Inflammatory macrophage treated with lipopolysaccharide for 1 hour (primary cell): ENCODE measurements at places on chromosomes 5 and 9.

- no peak for DNase-seq
Observed at GRCh38 chr9:87748881-87749280, 23.0 kb downstream of the CTSL start.

- no peak for DNase-seq
Observed at GRCh38 chr5:149019679-149020078, 43.2 kb downstream of the SH3TC2 start.

DNA sequence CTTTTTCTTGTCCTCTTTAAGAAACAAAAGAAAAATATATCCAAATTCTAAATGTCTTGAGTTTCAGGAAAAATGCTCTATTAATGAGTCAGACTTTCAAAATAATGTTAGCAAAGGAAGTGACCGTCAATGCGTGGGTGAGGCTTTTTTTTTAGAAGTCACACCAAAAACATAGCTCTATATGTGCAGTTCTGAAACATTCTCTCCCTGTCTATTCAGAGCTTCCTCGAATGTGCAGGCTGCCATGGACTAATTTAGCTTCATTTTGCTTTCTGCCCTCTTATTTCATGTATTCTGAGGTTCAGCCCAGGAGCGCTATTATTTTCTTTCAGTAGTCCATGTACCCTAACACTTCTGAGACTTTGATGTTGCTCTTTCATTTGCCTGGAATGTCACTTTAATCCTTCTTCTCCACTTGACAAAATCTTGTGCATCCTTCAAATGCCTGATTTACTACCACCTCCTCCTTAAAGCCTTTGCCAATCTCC lies 72.5 kb upstream of the RASA1 start:
- peak; percentile 81 for DNase-seq

DNA sequence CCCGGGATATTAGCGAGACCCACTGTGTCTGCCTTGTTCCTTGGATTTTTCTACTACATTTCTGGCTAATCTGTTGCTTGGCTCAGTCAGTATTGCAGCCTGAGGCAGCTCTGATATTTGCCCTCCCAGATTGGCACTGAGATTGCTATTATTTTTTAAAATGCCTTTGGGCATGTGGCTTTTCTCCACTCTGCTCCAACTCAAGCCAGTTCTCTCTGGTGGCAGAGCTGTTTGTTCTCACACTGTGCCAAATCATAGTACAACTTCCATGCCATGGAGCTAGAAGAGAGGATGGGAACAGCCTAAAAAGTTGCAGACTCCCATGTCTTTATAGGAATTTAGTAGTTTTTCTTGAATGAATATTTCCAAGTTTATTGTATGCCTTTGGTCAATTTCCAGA lies 155.9 kb upstream of the ATP10B start:
- DNase-seq: no peak

DNA sequence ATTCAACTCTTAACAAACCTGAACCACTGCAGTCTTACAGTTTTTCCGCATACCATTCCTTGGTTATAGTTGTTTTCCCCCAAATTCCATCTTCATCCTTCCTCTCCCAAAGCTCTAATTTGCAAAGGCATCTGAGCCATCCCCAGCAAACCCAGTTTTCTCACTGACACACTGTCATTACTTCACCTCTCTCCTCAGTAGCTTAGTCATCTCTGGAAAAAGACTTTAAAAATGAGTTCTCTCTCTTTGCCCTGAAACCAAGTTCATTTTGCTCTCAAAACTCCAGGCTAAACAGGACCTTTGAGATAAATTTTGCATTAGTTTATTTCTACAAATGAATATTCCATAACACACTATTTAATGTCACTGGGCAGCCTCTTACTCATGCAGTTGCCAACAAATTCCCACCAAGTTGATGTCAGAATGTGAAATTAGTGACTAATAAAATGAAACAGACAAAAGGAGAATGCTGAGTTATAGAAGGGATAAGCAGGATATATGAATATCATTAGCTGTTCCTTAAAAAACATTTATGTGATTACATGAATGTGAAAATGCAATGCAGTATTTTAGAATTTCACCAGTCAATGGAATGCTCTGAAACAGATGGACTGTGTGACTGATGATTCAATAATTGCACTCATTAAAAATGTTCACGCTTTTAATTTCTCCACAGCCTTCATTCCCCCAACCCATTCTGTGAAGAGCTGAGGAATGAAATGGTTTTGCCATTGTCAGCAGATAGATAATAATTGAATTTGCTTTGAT lies 107.4 kb upstream of the DMAC1 start:
- no peak for DNase-seq

DNA sequence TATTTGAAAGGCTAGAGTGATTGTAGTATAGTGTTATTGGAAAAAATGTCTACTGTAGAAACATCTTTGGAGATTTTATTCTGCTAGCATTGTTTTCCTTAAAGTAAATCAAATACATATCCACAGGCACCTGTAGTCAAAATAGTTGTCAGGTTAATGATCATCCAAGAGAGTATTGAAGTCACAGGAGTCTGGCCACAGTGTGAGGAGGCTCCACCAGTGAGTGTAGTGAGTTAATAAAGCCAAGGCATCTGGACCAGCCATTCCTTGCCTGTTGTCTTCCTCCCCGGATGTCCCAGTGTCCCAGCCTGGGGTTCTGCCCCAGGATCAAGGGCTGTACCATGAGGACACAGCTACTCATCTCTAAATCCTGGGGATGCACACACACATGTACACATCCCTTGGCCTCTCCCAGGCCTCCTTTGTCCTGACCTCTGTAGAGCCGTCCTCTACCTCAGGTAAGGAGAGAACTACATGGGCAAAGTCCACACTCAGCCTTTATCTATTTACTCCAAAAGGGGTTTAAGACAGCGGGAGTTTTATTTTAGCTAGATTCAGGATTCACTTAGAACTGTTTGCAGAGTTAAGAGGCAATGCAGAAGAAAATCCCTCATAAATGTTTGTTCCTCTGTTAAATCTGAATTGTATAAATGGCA lies 3.7 kb downstream of the PIK3R1 start:
- DNase-seq: no peak

GRCh38 chr5:150180241-150181026 lies 9.4 kb upstream of the SLC6A7 start:
- no peak for DNase-seq

GRCh38 chr9:96168882-96169281 lies 133.1 kb downstream of the HSD17B3 start:
- no peak for DNase-seq

- no peak for DNase-seq
Observed at GRCh38 chr9:123157221-123157620, 111.2 kb downstream of the STRBP start.

- no peak for DNase-seq
Observed at GRCh38 chr9:81132796-81133195, 556.6 kb downstream of the TLE1 start.

DNA sequence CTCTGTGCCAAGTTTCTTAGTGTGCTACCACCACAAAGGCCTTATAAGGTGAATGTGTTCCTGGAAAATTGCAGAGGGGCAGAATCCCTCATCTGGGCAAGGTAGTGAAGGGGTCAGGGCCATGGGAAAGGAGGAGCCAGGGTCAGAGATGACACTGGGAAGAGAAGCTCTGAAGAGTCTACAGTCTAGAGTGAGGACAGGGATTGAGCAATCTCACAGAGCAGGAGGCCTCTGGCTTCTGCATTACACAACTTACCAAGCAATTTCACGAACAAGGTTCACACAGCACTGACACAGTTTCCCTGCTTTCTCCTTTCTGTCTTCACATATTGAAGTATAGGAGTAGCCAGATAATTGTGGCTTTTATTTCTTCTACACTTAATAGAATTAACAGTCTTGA lies 24.5 kb upstream of the IDNK start:
- DNase-seq: peak; percentile 59

GRCh38 chr5:56543441-56544388 lies 271.6 kb upstream of the MAP3K1 start:
- DNase-seq: no peak

DNA sequence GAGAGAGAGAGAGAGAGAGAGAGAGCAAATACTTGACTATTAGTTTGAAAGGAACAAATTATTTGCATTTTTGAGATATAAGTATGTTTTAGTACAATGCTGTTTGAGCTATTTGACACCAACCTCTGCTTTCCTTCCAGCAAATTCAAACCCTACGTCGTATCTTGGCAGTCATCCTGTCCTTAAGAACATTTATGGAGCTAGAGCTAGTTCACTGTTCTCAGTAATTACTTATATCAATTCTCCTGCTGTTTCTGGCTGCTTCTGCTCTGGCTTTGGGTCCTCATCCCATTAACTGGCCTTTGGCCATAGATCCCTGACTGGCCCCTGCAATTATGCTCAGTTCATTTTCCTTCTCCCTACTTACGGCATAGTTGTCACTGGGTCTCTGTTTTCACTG lies 19.9 kb upstream of the ERAP2 start:
- no peak for DNase-seq

- no peak for DNase-seq
Observed at GRCh38 chr9:106486685-106487084, 376.3 kb upstream of the ZNF462 start.

DNA sequence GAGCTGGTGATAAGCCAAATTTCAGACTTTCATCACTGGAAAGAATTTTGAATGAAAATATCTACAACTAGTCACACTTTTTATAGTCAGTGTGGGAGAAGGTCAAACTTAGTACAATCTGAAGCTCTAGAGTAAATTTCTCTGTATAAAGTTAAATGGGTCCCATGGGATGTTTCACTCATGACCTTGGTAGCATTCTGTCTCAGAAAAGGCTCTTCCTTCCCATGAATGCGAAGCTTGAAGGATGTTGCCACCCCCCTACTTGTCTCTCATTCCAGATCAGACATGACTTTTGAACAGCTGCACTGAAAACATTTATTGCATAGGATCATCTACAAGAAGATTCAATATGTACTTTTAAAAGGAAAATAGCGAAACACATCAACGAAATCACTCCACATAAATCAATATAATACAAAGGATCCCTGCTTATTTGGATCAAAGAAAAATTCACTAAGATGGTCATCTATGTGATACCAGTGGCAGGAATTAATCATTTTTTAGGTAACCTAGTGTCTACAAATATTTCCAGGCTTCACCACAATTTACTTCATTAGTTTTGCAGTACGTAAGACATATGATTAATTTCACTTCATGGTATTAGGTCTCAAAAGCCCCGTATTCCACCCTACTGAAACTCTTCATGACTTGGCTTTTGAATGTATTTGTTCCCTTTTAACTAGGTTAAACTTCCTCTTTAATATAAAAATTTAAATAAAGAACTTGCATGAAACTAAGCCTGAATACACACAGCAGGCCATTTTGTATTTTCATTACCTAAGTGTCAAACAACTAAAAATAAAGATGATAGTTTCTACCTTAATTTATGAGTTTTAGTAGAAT lies 4.4 kb downstream of the ST8SIA4 start:
- DNase-seq: peak; percentile 76

- DNase-seq: no peak
Observed at GRCh38 chr5:11377896-11378295, 526.4 kb downstream of the CTNND2 start.

GRCh38 chr5:175836737-175837136 lies 34.6 kb upstream of the CPLX2 start:
- DNase-seq: no peak

GRCh38 chr5:54249210-54250028 lies 61.0 kb downstream of the ARL15 start:
- peak; percentile 51 for DNase-seq

DNA sequence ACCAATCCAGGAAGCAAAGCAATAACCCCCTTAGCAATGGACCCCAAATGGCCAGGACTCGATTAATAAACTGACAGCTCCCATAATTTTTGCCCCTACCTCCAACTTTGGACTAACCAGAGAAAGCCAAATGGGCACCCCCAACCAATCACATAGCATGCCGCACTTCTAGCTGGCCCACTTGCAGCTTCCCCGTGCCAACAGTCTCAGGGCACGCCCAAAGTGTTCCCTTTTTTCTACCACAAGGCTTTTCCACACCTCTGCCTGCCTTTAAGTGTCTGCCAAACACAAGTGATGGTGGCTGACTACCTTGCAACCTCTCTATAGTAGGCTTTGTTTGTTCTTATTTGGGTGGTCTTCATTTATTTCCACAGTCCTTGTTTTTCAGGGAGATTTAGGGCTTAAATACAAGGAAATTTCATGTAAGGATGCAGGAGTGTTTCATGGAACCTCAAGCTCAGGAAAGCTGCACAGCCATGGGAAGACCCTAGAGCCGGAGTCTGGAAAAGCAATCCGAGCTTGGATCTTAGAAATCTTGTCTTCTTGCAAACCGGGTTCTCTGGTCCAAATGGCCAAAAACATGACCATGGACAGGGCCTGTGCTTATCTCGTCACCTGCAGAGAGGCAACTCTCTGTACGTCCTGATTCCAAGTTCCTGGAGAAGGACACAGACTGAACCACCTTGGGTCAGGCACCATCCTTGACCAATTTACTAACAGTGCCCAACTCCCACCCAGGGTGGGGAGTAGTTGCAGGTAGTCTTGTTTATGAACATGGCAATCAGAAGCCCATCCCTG lies 89.2 kb downstream of the THBS4 start:
- DNase-seq: no peak

- DNase-seq: no peak
Observed at GRCh38 chr9:90969021-90969675, 167.5 kb downstream of the SYK start.

DNA sequence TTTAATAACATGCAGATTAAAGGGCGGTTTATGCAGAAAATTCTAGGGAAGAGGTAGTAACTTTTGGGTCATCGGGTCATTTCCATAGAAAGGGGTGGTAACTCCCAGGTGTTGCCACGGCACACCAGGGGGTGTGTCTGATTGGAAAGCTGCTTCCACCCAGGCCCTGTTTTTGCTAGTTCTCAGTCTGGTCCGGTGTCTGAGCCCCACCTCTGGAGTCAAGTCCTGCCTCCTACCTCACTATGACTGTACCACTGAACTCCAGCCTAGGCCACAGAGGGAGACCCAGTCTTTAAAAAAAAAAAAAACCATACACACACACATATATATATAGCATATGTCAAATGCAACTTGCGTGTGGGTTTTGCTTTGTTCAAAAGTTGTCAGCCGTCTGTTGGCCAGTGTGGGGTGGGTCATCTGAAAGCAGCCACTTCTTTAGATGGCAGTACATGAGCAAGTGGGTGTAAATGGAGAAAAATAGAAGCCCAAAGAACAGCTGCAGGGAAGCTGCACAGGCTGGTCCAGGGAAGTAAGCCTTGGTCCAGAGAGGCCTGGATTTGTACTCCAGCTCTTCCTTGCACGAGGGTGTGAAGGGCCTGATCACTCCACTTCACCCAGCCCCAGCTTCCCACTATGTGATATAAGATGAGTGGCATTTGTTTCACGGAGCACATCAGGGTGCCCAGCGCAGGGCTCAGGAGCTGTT lies 110.7 kb upstream of the SPRY4 start:
- no peak for DNase-seq

GRCh38 chr5:78983601-78984438 lies 1.3 kb downstream of the ARSB start:
- no peak for DNase-seq

DNA sequence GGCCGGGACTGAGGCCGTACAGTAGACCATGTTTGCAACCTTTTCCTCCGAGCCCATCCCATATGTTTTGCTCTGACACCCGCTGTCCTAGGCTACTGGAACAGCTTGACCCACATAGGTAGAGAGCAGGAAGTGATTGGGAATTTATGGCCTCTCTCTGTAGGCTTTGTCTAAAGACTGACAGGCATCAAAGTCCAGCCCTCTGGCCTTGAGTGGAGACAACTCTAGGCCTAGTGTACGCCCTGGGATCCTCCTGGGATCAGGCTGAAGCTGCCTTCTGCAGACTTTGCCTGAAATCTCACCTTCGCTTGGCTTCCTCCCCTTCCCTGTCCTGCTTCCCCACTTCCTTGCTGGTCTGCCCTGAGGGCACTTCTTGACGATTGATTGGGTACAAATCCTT lies 13.6 kb upstream of the AKNA start:
- no peak for DNase-seq

- DNase-seq: peak; percentile 2
Observed at GRCh38 chr9:74330487-74331214, 166.5 kb upstream of the RORB start.
